ENCODE measurements at places on chromosomes 3 and 15.

DNA sequence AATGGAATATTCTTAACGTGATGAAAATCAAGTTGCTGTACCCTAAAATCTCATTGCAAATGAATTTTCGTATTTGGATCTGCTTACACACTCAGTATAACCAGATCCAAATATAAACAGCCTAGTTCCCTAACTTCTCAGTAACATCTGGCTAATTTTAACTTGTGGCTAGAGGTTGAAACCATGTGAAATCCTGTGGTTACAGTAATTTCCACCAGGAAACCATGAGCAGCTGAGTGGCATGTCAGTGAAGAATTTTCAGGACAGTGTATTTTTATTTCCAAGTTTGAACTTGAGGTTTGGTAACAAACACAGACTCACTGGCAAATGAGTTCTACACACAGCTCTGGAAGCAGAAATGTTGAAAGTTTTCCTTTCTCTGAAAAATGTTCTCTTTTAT is 754.1 kb downstream of the NR2F2 start:
- DNase-seq: no peak

GRCh38 chr3:189139611-189139940 is 32.2 kb upstream of the TPRG1 start:
- DNase-seq: no peak

GRCh38 chr3:66092175-66092995 is 53.7 kb upstream of the MAGI1 start:
- no peak for DNase-seq

DNA sequence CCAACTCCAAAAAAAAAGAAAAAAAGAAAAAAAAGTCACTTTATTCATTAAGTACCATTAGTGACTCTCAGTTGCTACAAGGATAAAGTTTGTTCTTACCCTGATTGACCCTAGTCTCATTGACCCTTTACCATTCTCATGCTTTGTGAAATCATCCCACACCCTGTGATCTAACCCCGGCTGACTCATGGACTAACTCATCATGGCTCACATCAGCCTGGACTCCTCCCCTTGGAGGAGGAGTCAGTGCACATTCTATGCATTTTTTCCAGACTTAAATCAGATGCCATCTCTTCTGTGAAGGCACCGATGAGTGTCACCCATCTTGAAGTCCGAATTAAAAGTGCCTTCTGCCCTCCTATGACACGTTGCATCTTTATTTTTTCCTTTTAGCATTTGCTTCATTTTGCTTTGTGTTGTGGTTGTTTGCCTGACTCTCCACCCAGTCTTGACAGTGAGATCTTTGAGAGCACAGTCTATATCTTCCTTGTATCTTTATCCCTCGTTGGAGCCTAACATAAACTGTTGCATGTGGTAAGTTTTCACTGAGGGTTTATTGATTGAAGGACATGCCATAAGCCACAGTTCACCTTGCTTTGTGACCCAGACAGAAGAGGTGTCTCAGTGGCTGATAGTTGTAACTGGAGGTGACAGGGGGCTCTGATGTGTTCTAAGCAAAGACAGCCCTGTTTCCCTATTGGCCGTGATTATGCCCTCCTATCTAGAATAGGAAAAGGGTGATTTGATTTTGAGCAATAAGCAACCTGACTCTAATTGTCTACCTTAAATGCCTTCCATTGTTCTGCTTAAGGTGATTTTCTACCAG is 72.1 kb downstream of the IL1RAP start:
- DNase-seq: no peak

DNA sequence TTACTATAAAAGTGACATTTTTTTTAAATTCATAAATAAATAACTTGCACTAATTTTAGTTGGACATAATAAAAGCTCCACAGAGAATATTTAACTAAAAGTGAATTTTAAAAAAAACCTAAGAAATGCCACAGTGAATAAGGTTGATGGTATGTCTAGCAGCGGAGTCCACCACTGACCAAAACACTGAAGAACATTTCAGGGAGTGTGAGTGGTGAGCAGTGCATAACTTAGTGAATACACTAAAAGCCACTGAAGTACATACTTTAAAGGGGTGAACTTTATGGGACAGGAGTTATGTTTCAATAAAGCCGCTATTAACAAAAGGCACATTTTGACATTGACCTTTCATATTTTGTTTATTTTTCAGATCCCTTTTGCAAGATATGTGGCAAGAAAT is 32.3 kb downstream of the SRP14 start:
- no peak for DNase-seq

DNA sequence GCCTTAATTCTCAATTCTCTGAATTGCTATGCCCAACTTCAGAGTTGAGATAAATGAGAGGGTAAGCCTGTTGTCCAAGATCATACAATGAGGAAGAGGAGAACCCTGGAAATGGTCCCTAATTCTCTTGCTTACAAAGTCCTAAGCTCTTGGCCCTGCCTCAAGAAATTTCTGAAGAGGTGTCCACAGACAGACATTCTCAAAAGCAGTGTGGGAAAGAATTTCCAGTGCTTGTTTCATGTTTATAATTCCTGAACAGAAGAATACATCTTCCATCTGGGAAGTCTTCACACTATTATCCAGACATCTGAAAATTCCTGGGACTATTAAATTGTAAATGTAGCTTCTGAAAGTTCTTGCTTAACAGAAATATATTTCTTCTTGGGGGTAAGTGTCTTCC is 166.8 kb upstream of the LRTM1 start:
- no peak for DNase-seq

GRCh38 chr3:29440413-29441305 is 159.8 kb downstream of the RBMS3 start:
- no peak for DNase-seq

DNA sequence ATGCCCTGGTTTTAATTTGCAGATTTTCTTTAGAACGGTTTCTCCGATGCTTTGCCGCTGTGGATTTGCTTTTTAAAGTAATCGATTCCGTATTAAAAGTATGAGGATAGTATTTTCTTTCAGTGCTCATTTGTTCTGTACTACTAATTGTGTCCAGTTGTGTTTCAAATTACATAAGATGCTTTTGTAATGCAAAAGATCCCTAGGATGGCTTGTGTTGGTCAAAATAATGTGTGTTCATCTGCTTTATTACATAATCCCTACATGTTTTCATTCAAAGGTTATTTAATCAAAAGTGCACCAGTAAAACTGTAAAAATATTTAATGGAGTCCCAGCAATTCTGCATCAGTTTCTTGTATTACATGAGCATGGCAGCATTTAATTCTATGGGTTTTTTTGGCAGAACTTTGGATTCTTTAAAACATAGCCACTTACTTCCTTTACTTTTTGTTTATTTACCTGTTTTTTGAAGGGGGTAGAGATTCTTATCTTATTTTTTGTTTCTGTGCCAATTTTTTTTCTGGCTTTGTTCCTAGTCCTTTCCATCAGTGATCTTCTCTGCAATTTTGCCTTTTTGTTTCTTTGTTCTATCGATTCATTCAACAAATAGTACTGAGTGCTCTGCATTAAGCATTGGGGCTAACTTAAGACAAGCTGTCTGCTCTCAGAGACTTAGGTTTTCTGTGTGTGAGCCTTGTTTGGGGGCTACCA is 352.8 kb downstream of the LRTM1 start:
- DNase-seq: no peak

GRCh38 chr3:52752045-52752660 is 18.6 kb downstream of the NEK4 start:
- DNase-seq: no peak

GRCh38 chr3:155312781-155313180 is 19.3 kb upstream of the STRIT1 start:
- no peak for DNase-seq

DNA sequence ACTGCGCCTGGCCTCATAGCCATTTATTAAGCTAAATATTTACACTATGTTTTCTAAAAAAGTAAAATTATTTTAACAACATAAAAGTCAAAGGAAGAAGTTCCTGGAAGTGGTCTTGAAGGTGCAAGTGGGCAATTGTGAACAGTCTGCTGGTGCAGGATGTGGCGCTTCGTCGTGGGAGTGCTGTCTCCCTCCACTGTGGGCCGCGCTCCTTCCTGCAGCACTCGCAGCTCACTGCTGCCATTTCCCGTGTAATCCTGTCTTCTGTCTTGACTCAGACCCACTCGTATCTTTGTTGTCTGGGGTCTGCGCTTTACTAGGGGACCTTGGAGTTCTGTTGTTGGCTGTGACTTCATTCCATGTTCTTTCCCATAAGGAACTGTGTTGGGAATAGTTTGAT is 56.3 kb downstream of the APBA2 start:
- no peak for DNase-seq

GRCh38 chr15:37733628-37734027 is 200.8 kb upstream of the TMCO5A start:
- no peak for DNase-seq

DNA sequence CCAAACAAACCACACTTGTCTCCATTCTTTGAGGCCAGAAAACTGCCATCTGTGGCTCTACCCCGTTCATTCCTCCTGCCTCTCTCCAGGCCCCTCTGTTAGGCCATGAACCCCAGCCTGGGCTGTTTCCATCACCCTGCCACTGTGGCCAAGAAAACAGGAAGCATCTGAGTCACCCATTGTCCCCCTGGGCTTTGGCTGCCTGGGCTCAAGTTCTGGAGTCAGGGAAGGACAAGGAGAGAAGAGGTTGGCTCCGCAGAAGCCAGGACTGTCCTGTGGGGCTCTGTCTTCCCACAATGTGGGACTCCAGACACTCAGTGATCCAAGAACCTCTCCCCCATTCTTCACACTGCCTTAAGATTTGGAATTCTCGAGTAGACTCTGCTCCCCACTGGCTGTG is 14.8 kb upstream of the LCTL start:
- DNase-seq: no peak

DNA sequence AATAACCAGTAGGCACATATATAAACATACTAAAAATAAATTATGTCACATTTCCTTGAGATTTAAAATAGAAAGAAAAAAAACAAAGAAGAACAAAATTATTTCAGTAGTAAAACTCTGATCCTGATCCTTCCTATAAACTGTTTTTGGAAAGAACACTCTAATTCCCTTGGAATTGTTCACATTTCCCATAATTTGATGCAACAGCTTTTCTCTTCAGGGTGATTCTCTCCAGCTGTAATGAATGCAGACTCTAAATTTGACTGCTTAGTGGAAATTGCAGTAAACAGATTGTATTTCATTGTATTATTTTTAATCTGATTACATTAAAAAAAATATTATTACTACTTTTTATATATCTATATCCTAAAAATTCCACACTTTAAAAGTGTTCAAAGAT is 70.2 kb upstream of the ABI3BP start:
- no peak for DNase-seq

- no peak for DNase-seq
Observed at GRCh38 chr3:56624725-56625124, 58.3 kb downstream of the TASOR start.

DNA sequence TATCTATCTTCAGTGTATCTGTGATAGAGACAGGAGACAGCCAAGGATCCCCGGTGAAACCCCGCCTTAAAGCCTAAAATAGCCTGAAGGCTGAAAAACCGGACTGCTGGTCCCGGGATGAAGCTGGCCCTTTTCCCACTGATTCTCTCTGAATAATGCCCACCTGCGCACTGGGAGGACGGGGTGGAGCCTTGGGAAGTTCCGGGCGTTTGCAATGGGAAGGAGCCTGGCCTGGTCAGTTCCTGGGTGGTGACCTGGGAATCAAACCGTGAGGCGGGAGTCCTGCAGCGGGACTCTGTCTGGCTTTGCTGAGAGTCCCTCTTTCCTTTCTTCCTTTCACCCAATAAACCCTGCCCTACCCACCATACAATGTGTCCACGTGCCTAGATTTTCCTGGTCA is 157.9 kb downstream of the C3orf38 start:
- no peak for DNase-seq

DNA sequence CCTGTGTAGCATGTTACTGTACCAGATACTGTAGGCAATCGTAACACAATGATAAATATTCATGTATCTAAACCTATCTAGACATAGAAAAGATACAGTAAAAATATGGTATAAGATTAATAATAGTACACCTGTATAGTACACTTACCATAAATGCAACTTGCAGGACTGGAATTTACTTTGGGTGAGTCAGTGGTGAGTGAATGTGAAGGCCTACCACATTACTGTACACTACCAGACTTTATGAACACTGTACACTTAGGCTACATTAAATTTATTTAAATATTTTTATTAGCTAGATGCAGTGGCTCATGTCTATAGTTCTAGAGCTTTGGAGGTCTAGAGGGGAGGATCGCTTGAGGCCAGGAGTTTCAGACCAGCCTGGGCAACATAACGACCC is 186.6 kb upstream of the ROPN1 start:
- no peak for DNase-seq

- DNase-seq: no peak
Observed at GRCh38 chr3:99419116-99419515, 219.3 kb upstream of the COL8A1 start.

DNA sequence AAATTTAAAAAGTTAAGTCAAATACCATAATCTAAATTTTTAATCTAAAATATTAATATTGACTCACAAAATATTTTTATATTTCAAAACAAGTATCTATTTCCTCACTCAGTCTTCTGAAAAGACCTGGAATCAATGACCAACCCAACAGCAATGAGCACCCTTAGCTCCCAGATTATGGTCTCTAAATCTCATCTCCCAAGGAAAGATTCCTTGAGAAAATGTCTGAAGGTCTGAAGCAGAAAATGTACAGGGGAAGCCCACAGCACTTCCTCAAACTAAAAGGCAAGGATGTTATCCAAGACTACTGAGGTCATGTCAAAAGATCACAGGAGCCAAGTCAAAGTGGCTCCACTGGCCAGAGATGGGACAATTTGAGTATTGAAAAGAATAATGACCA is 51.0 kb upstream of the SLCO2A1 start:
- DNase-seq: no peak
